Naive thymus-derived CD4-positive, alpha-beta T cell (primary cell): ENCODE measurements at places on chromosomes 11 and 22. TPM values are rescaled to one million over a fixed set of nuclear protein-coding genes. Genes with fewer than 3 reads are reported as not detected.

- peaks cover 16% of the 10 kb centered on the region for H3K4me1 ChIP-seq
- DNase-seq: no peak
- no peak overlapping the region for H3K4me3 ChIP-seq
Measured at GRCh38 chr11:106086850-106087249, 9.4 kb downstream of the AASDHPPT start.

GRCh38 chr22:50699756-50700386 is 27.2 kb downstream of the SHANK3 start:
- H3K4me1 ChIP-seq: no peaks in the 10 kb centered on the region
- no peaks in the 10 kb centered on the region for H3K27me3 ChIP-seq
- H3K36me3 ChIP-seq: no peaks in the 10 kb centered on the region
- no peak overlapping the region for H3K4me3 ChIP-seq
- no peak overlapping the region for H3K27ac ChIP-seq

DNA sequence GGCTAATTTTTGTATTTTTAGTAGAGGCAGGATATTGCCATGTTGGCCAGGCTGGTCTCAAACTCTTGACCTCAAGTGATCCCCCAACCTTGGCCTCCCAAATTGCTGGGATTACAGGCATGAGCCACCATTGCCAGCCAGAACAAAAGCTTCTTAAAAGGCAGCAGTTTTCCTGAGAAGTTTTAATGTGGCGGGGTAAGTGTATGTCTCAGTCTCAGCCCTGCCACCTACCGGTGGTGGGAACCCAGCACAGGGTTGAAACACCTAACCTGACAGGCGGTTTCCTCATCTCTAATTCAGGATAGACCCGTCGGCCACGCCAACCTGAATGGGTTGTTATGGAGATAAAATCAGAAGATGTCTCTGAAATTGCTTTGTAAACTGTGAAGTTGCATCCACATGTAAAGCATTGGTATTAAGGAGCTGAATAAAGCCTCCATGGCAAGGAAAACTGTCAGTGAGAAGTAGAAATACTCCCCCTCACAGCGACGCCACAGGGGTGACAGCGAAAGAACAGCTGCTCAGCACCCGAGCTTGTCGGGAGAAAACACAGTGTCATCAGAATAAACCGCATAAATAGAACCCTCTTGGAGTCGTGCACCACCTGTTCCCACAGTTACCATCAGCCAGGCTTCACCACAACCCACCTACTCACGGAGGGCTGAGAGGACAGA is 165.9 kb upstream of the NCAM1 start:
- H3K27me3 ChIP-seq: no peaks in the 10 kb centered on the region
- no peak overlapping the region for H3K27ac ChIP-seq
- H3K4me1 ChIP-seq: no peaks in the 10 kb centered on the region

GRCh38 chr22:34000879-34001526 is 80.7 kb upstream of the LARGE1 start:
- H3K27me3 ChIP-seq: no peaks in the 10 kb centered on the region
- no peaks in the 10 kb centered on the region for H3K4me1 ChIP-seq
- DNase-seq: no peak
- H3K4me3 ChIP-seq: no peak overlapping the region
- no peaks in the 10 kb centered on the region for H3K36me3 ChIP-seq

DNA sequence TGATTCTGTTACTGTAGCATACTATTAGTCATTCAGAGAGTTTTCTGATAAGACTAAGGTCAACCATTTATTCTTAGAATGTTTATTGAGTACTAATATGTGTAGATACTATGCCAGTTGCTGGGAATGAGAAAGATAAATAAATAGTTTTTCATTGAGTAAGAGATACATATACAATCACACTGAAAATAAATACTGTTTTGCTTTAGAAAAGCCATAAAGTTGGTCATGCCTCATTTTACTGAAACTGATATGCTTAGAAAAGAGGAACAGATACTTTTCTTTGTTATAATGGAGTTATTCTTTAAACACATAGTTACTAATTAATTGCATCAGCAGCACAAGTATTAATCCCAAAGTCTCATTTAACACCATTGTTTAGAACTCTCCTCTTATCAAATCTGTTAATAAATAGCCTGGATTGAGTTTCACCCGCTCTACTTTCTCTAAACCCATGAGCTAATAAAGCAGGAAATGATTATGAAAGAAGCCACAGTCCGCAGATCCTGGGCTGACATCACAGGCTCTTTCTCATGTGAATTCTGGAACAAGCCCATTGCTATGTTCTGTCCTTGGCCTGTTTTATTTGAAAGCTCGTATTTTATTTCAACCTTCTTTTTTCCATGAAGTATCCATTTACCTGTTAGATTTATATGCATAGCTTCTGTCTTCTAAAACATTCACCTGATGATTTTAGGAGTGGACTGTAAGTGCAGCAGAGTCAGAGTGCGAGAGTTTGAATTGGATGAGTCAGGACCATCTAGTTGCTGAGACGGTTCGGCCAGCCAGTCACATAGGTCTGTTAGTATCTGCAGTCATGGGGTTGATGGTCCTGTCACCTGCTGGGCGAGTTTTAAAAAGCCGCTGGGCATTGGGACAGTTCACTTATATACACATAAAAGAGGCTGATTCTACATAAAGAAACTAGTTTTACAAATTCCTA is 35.5 kb downstream of the PIWIL4 start:
- H3K27me3 ChIP-seq: no peaks in the 10 kb centered on the region
- no peak for DNase-seq
- no peaks in the 10 kb centered on the region for H3K4me1 ChIP-seq
- no peak overlapping the region for H3K4me3 ChIP-seq

The SLC29A2 gene
- 6.2 and 7.0 TPM in 2 replicates for total RNA-seq

The SYCE3 gene
- not detected for total RNA-seq

GRCh38 chr11:75406338-75406777 is 7.0 kb downstream of the RPS3 start:
- H3K27ac ChIP-seq: no peak overlapping the region
- peaks cover 12% of the 10 kb centered on the region for H3K4me1 ChIP-seq
- DNase-seq: no peak
- H3K27me3 ChIP-seq: no peaks in the 10 kb centered on the region
- H3K4me3 ChIP-seq: no peak overlapping the region

The FOLR1 gene
- total RNA-seq: not detected

The MMP10 gene
- total RNA-seq: not detected

GRCh38 chr11:78972177-78972576 is 397.5 kb upstream of the NARS2 start:
- no peaks in the 10 kb centered on the region for H3K4me1 ChIP-seq
- no peaks in the 10 kb centered on the region for H3K27me3 ChIP-seq
- H3K4me3 ChIP-seq: no peak overlapping the region
- no peak overlapping the region for H3K27ac ChIP-seq
- no peaks in the 10 kb centered on the region for H3K36me3 ChIP-seq
- no peak for DNase-seq

The RASL10A gene
- 1.3 TPM for total RNA-seq

- no peaks in the 10 kb centered on the region for H3K36me3 ChIP-seq
- H3K27ac ChIP-seq: no peak overlapping the region
- peaks cover 3% of the 10 kb centered on the region for H3K4me1 ChIP-seq
- H3K27me3 ChIP-seq: no peaks in the 10 kb centered on the region
Measured at GRCh38 chr11:68447015-68447801, 13.3 kb upstream of the PPP6R3 start.
